ENCODE measurements at places on chromosomes 4 and X.

GRCh38 chr4:43992552-43992951 is 456.1 kb downstream of the KCTD8 start:
- no peak for DNase-seq

DNA sequence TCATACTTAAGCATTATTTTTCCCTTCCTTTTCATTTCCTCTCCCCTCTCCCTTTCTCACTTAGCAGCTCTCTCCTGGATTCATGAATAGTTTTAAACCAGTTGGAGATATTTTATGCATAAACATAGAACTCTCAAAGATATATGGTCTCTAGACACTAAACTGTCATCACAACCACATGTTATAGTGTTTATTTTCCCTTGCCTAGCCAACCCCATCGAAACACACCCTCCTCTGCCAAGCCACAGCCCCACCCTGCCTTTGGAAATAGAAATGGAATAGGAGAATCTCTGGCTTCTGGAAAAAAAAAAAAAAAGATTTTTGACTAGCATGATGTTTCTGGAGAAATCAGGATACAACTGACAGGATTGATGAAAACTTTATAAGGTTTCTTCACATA is 64.8 kb upstream of the RBPJ start:
- no peak for DNase-seq

DNA sequence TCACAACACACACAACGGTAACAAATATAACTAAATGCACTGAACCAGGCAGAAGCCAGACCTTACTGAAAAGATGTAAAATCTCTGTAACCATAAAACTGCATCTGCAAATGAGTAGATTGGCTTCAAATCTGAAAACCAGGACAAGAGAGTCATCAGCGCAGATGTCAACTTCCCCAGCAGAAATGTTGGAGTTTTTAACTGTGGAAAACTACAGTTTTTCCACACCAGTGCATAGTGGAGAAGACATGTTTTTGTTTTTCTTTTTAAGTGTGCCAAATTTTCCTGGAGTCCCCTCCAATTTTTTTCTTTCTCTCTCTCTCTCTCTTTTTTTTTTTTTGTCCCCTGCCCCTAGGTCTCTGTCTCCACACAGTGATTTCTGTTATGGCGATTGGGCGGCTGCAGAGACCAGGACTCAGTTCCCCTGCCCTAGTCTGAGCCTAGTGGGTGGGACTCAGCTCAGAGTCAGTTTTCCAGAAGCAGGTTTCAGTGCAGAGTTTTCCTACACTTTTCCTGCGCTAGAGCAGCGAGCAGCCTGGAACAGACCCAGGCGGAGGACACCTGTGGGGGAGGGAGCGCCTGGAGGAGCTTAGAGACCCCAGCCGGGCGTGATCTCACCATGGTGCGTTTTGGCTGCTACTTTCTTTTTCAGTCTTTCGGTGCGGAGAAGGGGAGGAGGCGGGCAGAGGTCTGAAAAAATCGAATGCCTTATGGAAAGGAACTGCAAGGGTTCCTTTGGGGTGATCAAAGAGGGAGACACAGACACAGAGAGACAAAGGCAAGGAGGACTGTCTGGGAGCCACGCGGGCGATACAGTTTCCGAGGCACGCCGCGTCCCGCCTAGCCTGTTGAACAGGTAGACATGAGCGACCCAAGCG is at the start of gene GUCY1A1:
GUCY1A1 (plus strand) TSS at position 505 of the 878 bp plus-strand sequence. CDS start 30,020 bp downstream, outside the sequence.
- peak; percentile 7 for DNase-seq

DNA sequence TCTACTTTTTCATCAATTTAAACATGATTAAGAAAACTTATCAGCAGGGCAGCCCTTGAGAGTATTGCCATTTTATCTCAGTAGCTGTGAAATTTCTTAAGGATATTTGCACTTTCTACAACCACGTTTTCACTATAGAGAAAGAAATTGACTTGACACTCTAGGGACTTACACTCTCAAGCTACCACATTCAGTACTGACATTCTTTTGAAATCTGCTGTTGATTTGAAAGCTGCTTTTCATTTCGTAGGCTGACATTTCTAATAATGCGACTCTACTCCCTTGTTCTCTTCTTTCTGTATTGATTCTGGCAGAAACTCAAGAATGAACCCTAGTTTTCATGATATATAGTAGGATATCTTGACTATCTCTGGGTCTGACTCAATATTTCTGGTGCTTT is 13.7 kb upstream of the GRXCR1 start:
- DNase-seq, result no peak

- no peak for DNase-seq
Observed at GRCh38 chr4:123463869-123464268, 67.3 kb downstream of the SPRY1 start.

GRCh38 chr4:184313702-184314659 is 96.3 kb upstream of the ENPP6 start:
- no peak for DNase-seq

- peak; percentile 18 for DNase-seq
Observed at GRCh38 chrX:107505223-107505622, 55.8 kb downstream of the FRMPD3 start.

GRCh38 chr4:182778222-182778982 is 138.8 kb downstream of the DCTD start:
- DNase-seq, result no peak

- DNase-seq, result no peak
Observed at GRCh38 chr4:25842229-25842845, 20.5 kb downstream of the SEL1L3 start.

DNA sequence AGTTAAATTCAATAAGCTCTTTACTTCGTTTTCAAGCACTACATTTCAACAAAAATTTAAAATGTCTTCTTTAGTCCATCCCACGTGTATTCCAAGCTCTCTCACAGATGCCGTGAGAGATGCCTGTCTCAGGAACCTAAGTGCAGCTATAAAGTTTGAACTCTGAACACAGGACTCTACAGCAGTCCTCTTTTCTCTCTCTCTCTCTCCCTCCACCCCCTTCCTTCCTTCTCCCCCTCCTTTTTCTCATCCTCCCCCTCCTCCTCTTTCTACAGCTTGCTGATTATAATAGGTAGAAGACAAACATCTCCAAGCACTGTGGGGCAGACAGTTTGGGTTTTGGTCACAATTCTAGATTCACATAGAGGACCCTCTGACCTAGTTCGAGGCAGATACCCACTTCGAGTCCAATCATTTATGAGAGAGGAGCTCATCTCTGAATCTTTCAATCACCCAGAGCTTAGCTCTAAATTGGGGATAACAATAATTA is 31.5 kb upstream of the DCLK2 start:
- no peak for DNase-seq

- peak; percentile 29 for DNase-seq
Observed at GRCh38 chrX:2497961-2498780, 2.6 kb downstream of the DHRSX start.

DNA sequence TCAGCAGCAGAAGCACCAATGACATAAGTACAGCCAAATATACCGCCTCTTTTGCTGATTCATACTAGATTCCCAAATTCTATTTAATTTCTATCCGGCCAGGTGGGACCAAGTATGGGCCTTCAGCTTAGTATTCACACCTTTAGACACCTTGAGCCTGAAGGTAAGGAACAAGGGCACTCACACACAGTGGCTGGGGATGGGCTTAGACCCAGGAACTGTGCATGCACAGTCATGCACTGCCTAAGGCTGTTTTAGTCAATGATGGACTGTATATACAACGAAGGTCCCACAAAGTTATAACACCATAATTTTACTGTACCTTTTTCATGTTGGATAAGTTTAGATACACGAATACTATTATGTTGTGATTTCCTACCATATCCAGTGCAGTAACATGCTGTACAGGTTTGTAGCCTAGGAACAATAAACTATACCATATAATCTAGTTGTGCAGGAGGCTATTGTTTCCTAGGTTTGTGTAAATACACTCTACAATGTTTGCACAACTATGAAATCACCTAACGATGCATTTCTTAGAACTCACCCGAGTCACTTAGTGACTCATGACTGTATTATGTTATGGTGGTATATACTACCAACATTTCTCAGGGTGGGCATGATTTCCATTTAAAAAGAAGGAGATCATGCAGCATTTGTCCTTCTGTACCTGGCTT is 9.7 kb upstream of the CLNK start:
- no peak for DNase-seq

DNA sequence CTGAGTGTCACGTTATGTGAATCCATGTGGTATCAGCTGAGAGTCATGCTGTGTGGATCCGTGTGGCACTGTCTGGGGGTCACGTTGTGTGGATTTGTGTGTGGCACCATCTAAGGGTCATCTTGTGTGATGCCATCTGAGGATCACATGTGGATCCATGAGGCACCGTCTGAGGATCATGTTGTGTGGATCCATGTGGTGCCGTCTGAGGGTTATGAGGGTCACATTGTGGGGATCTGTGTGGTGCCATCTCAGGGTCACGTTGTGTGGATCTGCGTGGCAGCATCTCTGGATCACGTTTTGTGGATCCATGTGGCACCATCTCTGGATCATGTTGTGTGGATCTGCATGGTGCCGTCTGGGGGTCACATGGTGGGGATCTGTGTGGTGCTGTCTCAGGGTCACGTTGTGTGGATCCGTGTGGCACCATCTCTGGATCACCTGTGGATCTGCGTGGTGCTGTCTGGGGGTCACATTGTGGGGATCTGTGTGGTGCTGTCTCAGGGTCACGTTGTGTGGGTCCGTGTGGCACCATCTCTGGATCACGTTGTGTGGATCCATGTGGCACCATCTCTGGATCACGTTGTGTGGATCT is 6.9 kb downstream of the PDE6B start:
- no peak for DNase-seq

- peak; percentile 33 for DNase-seq
Observed at GRCh38 chrX:87489071-87489470, 28.5 kb upstream of the KLHL4 start.

DNA sequence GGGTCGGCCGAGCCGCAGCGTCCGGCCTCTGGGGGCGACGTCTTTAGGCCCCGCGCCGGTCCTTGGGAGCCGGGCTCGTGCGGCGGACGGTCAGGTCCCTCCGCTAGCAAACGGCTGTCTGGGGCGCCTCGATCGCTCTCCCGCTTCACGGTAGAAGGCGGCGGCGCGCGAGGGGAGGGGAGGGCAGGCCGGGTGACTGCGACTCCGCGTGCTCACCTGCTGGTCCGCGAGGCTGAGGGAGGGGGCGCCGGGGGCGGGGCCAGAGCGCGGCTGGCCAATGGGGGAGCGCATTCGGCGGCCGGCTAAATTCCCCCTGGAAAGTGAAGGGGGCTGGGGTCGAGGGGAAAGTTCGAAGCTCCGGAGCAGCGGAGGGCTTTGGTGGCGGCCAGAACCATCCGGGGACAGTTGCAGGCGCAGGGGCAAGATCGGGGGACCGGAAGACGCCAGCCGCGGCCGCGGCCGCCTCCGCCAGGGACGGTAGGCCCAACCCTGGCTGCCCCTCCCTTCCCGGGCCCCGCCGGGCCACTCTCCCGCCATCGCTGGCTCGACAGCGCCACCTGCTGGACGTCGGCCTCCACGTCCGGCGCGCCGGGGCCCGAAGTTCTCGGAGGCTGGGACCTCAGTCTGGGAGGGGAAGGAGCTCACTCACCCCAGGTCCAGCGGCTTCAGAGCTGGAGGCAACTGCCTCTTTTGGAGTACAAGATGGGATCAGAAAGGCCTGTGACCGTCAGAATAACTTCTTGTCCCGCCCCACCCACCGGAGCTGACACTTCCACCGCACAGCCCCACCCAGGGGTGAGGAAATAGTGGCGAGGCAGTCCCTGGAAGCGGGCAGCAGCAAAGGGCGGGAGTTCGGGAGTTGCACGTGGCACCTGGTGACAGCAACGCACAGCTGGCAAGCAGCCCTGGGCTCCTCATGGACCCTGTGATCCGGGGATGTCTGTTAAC is 49.9 kb downstream of the ELF4 start:
- DNase-seq, result peak; percentile 59

DNA sequence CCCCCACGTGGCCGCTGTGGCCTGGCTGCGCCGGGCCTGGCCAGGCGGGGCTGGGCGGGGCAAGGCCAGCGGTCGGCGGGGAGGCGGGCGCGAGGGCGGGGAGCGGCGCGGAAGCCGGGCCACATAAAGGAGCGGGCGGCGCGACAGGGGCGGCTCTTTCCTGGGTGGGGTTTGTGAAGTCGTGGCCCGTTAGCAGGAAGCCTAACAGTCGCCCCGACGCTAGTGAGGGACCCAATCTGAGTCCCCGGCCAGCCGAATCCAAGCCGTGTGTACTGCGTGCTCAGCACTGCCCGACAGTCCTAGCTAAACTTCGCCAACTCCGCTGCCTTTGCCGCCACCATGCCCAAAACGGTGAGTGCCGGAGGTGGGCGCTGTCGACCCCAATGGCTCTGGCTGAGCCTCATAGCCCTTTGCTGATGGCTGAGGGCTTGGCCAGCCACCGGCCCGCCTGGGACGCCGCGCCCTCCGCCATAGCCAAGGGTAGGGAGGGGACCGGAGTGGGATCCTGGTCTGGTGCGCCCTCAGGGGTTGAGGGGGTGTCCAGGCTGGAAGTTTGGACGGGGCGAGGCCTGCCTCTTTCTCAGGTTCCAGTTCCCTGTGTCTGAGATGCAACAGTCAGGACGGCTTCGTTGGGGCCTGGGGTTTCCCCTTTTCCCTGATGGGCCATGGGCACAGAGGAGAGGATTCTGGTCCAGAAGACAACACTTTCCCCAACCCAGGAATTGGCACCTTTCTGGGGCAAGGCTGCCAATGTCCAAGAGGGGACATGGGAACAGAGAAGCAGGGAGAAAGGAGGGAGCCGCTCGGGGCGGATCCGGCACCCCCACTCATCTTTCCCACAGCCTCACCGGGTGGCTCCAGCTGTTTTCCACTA is at the start of gene MSN:
MSN (plus strand) TSS at position 152 of the 874 bp plus-strand sequence; CDS start at position 340, 188 bp downstream.
- DNase-seq, result peak; percentile 66

GRCh38 chr4:174828845-174829701 is at the start of gene GLRA3:
Gene GLRA3, minus strand, starts transcription at chr4:174829247. Its CDS starts 436 bp downstream, at chr4:174828811.
- peak; percentile 35 for DNase-seq

DNA sequence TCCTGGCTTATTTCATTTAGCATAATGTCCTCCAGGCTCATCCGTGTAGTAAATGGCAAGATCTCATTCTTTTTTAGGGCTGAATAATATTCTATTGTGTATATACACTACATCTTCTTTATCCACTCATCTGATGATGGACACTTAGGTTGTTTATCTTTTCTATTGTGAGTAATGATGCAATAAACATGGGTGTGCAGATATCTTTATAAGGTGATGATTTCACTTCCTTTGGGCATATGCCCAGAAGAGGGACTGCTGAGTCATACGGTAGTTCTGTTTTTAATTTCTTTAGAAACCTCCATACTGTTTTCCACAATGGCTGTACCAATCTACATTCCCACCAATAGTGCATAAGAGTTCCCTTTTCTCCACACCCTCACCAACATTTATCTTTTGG is 317.6 kb upstream of the CNKSR2 start:
- peak; percentile 61 for DNase-seq

DNA sequence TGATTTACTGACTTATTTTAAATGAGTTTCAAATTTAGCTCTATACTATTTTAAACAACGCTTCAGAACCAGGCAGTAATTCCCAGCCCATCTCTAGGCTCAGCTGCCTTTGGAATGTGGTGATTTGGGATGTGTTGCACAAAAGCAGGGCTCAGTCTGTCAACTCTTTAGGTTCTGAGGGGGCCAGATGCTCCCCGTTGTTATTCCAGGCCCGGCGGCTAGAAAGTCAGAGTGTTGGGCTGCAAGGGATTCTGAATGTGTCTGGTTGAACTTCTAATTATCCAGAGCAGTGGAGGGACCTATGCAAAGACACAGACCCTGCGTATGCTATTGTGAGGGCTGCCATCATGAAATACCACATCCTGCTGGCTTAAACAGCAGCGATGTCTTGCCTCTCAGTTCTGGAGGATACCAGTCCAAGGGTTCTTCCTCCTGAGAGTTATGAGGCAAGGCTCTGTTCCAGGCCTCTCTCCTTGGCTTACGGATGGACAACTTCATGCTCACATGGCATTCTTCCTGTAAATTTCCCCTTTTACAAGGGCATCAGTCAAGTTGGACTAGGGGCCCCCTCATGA is 123.2 kb upstream of the TRIM2 start:
- DNase-seq, result no peak

GRCh38 chr4:188113156-188113555 is 3.8 kb upstream of the TRIML2 start:
- DNase-seq, result peak; percentile 17

- DNase-seq, result no peak
Observed at GRCh38 chr4:4259484-4260100, 11.6 kb upstream of the TMEM128 start.
